Inflammatory macrophage (primary cell): ENCODE measurements at places on chromosomes 2 and 18.
A peak's percentile ranks its signal among the peaks of the same experiment; 100 is the strongest.

DNA sequence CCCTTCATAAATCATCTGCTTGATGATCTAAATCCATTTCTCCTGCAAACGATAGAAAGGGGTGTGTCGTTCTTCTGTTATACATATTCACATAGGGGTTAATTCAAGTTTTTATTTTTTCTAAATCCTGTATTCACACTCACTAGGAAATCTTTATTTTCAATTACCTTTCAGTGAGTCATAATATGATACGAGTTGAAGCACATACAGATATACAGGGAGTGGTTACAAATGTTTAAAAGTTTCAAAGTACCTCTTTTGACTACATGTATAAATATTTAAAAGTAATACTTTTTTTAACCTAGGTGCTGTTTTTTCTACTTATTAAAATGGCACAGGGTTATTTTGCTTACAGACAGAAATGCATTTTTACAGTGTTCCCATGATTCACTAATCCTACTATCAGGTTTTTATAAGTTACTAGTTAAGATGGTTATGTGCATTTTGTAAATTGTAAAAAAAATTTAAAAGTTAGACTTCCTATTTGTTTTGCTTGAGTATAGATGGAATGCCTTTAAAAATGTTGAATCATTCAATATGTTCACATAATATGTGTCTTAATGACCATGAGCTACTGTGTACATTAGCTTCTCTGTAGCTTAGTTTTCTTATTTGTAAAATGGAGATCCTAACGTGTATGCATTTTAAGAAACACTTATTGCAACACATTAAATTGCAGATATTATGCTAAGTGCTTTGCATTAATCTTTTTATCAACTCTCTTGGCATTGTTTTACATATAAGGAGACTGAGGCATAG, 1378.1 kb downstream of the DSC3 start:
- no peak for DNase-seq

DNA sequence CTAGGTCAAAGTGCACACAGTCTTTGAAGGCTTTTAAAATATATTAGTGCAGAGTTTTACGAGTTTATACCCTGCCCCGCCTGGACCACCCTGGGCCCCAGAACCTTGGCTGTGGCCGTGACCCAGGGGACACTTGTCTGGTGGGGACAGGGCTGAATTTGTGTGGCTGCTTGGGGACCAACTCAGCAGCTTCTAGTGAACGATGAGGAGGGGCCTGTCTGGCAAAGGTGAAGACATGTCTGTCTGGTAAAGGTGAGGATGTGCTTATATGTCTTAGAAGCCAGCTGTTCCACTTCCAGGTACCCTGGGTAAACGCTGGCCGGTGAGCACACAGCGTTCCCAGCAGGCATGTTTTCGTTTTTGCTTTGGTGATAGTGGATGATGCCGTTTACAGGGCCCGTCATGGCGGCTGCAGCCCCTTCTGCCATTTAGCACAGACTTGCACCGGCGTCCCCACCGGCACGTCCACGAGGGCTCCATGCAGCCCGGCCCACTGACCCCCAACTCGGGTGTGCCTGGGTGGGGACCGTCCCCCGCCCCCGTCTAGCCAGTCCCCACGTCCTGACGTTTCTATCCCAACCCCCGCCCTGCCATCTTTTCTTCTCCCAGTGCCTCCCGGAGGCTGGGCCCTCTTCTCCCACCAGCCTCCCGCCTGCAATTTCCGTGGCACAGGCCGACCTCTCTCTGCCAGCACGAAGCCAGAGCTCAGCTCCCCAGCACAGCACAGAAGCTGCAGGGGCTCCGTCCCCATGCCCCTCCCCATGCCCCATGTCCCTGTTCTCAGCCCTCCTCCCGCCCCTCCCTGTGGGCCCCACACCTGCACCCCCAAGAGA, 67.8 kb downstream of the SLC66A2 start:
- DNase-seq, result no peak

- no peak for DNase-seq
These were observed 195.4 kb upstream of the HDAC4 start for GRCh38 chr2:239596253-239596652.

DNA sequence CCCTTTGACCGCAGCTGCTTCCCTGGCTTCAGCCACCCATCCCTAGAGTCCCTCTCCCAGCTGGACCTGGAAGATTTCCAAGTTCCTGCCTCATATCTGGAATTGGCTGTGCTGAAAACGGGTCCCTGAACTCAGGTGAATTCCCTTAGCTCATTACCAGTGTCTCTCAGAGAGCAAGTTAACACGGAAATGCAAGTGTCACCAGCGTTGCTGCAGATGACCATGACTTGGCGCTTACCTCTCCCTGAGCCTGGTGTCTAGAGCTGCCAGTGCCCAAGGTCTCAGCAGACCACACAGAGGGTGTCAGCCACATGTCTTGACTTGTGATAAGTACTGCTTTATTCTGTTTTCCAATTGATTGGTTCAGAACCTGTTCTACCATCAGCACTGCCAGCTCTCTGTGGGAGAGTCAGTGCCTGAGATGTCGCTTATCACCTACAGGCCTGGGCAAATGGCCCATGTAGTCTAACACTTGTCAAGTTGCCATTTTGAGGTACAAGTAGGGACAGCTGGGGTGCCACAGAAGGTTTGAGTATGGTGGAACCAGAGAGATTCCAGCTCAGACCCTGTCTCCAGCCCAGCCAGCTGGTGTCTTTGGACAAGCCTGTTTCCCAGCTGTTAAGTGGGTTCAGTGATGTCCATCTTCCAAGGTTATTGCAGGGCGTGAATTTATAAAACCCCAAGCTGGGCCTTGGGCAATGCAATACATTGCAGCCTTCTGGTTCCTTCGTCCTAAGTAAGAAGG, 48.7 kb downstream of the LYPD1 start:
- no peak for DNase-seq

GRCh38 chr2:95346231-95346737, 49.1 kb downstream of the KCNIP3 start:
- peak; percentile 44 for DNase-seq

GRCh38 chr2:220533485-220533884, 906.1 kb downstream of the SLC4A3 start:
- no peak for DNase-seq

GRCh38 chr2:21020031-21020667, 23.7 kb downstream of the APOB start:
- no peak for DNase-seq

DNA sequence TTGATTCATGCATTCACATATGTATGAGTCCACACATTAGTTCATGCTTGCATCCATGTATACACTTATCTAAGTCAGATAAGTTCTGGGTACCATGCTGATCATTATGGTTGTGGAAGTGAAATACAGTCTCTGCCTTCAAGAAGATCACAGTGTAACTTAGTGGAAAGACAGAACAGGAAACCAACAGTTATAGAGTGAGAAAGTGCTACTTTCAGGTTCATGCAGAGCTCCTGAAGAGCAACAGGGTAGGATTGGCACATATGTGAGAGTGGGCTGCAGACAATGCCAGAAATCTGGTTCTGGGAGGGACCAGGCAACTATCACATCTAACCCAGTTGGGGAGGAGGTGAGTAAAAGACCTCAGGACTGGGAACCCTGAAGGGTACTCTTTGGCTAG, 35.4 kb upstream of the PGAP1 start:
- no peak for DNase-seq

- DNase-seq, result no peak
These were observed 27.8 kb downstream of the RTP5 start for GRCh38 chr2:241897231-241897916.

- no peak for DNase-seq
These were observed 2.8 kb upstream of the PRKCE start for GRCh38 chr2:45648636-45649035.

DNA sequence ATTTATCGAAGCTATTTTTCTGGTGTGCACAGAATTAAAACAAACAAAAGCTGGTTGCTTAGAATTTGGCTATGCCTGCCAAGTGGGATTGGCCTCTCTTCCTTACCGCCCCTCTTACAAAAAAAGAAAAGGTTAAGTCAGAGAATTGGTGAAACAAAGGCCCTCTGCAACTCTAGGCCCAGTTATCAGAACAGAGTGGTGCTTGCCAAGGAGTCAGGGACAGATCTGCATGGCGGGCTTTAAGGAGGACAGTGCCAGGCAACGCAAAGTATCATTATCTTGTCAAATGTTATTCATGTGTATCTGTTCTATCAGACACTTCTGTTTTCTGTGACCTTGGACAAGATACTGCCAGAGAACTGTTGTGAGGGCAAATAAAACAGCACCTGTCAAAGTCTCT, 78.3 kb downstream of the TGIF1 start:
- DNase-seq, result no peak

DNA sequence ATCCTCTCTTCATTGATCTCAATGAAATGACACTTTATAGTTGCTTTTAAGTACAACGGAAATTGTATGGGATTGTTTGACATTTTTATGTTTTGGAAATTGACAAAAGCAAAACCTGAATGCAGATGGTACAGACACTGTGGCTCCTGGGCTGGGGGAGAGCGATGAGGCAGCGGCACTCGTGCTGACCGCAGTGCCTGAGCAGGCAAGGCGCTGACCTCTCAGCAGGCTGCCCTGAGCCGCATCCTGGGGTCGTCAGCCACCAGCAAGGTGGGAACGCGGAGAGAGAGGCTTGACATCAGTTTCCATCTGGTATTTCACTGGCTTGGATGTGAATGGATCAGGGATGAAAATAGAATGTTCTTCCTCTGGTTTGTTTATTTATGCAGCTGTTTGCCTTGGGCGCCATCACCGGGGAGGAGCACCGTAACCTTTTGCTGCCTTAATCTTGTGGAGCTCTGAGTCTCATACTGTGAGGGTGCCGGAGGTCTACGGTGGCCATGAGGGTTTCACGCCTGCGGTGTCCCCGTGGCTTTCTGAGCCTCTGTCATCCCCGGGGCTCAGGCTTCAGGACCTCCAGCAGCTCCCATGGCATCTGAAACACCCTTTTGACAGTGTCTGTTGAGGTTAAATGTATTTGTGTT, 94.8 kb upstream of the TPO start:
- no peak for DNase-seq

DNA sequence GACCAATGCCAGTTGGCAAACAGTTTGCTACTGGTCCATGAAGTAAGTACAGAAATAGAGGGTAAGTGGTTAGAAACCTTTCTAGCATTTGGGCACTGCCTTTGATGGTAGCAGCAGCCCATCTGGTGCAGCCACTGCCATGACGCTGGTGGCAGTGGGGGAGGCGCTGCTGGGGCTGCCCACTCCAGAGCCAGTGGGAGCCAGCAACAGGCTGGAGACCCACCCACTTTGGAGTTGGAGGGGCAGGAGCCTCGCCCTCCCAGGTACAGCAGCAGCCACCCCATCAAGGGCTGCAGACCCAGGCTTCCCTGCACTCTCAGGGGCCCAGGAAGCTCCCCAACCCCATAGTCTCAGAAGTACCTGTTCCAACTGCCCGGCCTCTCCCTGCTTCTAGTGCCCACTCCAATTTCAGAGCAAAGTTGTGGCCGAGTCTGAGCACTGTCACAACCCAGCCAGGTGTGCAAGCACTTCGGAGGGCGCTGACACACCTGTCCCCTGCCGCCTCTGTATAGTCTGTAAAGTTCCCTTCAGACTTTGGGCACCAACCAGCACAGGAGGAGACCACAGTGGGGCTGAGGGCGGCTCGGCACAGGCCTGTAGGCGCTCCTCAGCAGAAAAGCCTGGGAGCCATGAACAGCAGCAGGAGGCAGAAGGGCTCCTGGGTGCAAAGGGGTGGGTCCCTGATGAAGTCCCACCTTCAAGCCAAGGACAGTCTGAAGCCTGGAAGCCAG, 125.6 kb upstream of the CCDC150 start:
- DNase-seq, result no peak
